ENCODE measurements at places on chromosomes 11 and 22.

DNA sequence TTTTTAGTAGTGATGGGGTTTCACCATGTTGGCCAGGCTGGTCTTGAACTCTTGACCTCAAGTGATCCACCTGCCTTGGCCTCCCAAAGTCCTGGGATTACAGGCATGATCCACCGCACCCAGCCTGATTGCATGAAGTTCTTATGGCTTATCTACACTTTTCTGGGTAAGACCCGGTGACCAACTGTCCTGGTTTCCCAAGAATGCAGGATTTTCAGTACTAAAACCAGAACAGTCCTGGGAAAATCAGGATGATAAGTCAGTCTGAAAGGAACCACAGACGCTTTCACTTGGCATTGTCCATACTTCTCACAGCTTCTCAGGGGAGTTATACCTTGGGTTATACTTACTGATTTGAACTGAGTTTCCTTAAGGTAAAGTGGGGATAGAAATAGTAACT, 1.4 kb upstream of the BPIFC start:
- no peak overlapping the region for H3K27ac ChIP-seq
- DNase-seq = no peak
- peaks cover 56% of the 10 kb centered on the region for H3K27me3 ChIP-seq
- H3K4me3 ChIP-seq = no peak overlapping the region
- no peaks in the 10 kb centered on the region for H3K36me3 ChIP-seq
- no peaks in the 10 kb centered on the region for H3K4me1 ChIP-seq

- peaks cover 3% of the 10 kb centered on the region for H3K36me3 ChIP-seq
- no peaks in the 10 kb centered on the region for H3K27me3 ChIP-seq
- no peak for DNase-seq
- no peaks in the 10 kb centered on the region for H3K4me1 ChIP-seq
- no peak overlapping the region for H3K27ac ChIP-seq
- no peak overlapping the region for H3K4me3 ChIP-seq
Measured at GRCh38 chr11:95318498-95318897, 87.5 kb upstream of the SESN3 start.

- H3K36me3 ChIP-seq = no peaks in the 10 kb centered on the region
- H3K4me3 ChIP-seq = no peak overlapping the region
- H3K27ac ChIP-seq = no peak overlapping the region
- H3K27me3 ChIP-seq = peaks cover 2% of the 10 kb centered on the region
- peaks cover 8% of the 10 kb centered on the region for H3K4me1 ChIP-seq
Measured at GRCh38 chr11:115153135-115153534, 351.1 kb downstream of the CADM1 start.

DNA sequence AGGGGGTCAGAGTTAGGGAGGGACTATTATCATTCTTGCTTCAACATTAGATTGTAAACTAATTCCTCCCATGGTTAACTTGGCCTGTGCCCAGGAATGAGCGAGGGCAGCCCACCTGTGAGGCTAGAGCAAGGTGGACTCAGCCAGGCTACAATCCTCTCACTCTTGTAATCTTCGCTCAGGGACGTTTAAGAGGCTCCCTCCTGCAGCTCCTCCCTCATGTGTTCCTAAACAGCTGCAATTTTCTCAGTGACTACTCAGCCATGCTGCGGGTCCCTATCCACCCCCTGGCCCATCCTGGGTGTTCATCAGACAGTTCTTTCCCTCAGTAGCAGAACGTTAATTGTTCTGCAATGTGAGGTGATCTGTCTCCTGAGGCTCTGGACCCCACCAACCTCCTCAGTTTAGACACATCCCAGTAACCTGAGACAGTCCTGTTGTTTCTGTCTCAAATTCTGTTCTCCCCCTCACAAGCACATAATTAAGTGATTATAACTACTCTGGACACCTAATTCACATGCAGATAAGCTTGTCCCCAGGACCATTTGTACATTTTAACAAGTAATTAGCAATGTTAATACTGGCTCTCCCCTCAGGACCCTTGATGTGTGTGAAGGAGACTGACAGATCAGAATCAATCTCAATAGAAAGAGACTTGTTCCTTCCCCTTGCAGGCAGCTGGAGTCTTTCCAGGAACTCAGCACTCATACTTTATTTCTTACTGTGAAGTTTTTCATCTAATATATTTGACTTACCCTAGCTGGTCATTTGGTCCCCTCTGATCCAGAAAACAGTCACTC, 337.2 kb upstream of the B3GAT1 start:
- DNase-seq = peak; percentile 1
- H3K27me3 ChIP-seq = peaks cover 88% of the 10 kb centered on the region
- no peaks in the 10 kb centered on the region for H3K36me3 ChIP-seq
- no peak overlapping the region for H3K4me3 ChIP-seq
- H3K4me1 ChIP-seq = peaks cover 12% of the 10 kb centered on the region
- no peak overlapping the region for H3K27ac ChIP-seq

DNA sequence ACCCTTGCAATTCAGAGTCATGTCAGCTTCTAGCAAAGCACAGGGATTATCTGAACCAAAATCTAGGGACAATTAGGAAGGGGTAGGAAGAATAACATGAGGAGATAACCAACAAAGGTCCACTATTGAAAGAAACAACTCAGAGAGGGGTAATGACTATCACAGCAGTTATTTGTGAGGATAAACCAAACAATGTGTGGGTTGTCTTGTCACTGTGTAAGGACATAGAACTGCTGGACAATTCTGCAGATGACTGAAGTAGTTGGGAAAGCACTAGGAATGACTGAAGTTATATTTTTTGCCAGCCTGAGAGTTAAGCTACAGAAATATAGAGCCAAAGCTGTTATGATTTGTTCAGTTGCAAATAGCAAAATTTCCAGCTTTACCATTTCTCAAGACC, 858.4 kb upstream of the CCDC90B start:
- H3K4me1 ChIP-seq = peaks cover 5% of the 10 kb centered on the region
- no peak for DNase-seq
- no peaks in the 10 kb centered on the region for H3K36me3 ChIP-seq

DNA sequence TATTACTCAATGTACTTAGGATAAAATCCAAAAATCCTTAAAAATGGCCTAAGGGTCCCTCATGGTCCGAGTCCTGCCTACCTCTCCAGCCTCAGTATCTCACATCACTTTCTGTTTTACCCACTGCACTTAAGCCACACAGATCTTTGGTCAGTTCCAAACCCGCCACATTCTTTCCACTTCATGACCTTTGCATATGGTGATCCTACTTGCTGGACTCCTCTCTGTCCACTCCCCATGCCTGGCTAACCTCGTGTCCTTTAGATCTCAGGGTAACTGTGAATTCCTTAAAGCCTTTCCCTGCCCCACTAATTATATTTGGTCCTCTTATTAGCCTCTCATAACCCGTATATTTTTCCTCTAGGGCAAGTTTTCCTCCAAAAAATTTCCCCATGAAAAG, 1.2 kb downstream of the NUP160 start:
- H3K27ac ChIP-seq = peak overlapping the region; percentile 85
- H3K4me1 ChIP-seq = peaks cover 15% of the 10 kb centered on the region
- H3K36me3 ChIP-seq = peaks cover 8% of the 10 kb centered on the region
- peak overlapping the region; percentile 99 for H3K4me3 ChIP-seq
- DNase-seq = no peak

- H3K27me3 ChIP-seq = no peaks in the 10 kb centered on the region
- H3K36me3 ChIP-seq = peaks cover 52% of the 10 kb centered on the region
- no peak for DNase-seq
- H3K27ac ChIP-seq = peak overlapping the region; percentile 18
- no peak overlapping the region for H3K4me3 ChIP-seq
Measured at GRCh38 chr11:111624608-111625007, 22.4 kb downstream of the SIK2 start.

- H3K36me3 ChIP-seq = peaks cover 6% of the 10 kb centered on the region
- DNase-seq = no peak
- H3K4me3 ChIP-seq = peak overlapping the region; percentile 48
- H3K4me1 ChIP-seq = peaks cover 35% of the 10 kb centered on the region
- no peak overlapping the region for H3K27ac ChIP-seq
Measured at GRCh38 chr11:114440971-114441763, 1.9 kb downstream of the REXO2 start.

DNA sequence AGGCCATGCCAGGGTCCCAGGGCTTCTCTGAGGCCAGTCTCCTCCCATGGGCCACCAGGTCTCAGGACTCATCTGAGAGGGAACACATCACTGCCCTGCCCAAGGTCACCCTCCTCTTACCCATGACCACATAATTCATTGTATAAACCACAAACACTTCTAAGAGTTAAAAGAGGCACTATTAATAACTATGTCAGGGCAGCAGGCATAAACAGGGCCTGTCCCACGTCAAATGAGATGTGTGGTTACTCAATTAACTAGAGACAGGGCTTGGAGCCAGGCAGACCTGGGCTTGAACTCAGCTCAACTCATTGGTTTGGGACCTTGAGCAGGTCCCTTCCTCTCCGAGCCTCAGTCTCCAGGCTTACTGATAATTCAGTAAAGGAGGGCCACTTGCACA, 33.1 kb downstream of the ARAP1 start:
- no peaks in the 10 kb centered on the region for H3K27me3 ChIP-seq
- H3K27ac ChIP-seq = no peak overlapping the region
- H3K4me3 ChIP-seq = no peak overlapping the region
- peaks cover 4% of the 10 kb centered on the region for H3K36me3 ChIP-seq
- peaks cover 21% of the 10 kb centered on the region for H3K4me1 ChIP-seq

- peaks cover 7% of the 10 kb centered on the region for H3K4me1 ChIP-seq
- no peak overlapping the region for H3K27ac ChIP-seq
- no peaks in the 10 kb centered on the region for H3K36me3 ChIP-seq
- H3K4me3 ChIP-seq = no peak overlapping the region
- H3K27me3 ChIP-seq = peaks cover 13% of the 10 kb centered on the region
Measured at GRCh38 chr11:35387111-35387982, 32.0 kb downstream of the SLC1A2 start.

Data from progenitor cell of endocrine pancreas (in vitro differentiated cells).